SK-N-SH (cell line): ENCODE measurements at places on chromosomes 3 and 15.

DNA sequence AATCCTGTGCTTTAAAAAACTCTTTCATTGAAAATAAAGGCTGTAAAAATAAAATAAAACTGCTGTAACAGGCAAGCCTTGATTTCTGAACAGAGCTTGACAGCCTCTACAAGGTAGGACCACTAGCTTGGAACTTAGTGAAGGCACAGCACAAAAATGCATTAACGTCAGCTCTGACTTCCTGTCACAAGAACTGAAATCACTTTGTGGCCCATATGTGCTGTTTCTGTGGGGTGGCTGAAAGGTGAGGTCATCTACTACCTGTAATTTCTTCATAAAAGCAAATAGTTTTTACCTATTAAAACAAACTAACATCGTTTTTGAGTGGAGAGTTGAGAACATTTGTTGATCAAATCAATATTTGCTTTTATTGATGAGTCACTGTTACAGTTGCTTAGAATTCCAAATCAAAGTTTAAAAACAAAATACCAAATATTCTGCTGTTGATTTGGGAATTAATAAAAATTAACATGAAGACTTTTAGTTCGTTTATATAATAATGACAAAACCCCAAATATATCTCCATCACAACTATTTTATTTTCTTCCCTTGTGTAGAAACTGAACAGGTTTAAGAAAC lies 1034.1 kb downstream of the MCTP2 start:
- no peak for DNase-seq

- peak; percentile 35 for DNase-seq
Measured at GRCh38 chr15:65790694-65791334, 1.3 kb downstream of the DENND4A start.

GRCh38 chr3:15271785-15272381 lies 60.5 kb downstream of the SH3BP5 start:
- DNase-seq = no peak

DNA sequence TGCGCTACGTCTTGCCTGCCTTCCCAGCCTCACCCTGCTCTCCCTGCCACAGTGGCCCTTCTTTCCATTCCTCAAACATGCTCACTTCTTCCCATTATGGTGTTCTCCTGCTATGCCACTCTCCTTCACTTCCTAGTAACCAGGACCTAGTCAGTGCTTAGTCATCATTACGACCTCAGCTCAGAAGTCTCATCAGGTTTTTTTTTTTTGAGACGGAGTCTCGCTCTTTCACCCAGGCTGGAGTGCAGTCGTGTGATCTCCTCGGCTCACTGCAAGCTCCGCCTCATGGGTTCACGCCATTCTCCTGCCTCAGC lies 149.5 kb downstream of the GREM1 start:
- DNase-seq = no peak

- no peak for DNase-seq
Measured at GRCh38 chr15:78800189-78800588, 11.1 kb downstream of the ADAMTS7 start.

GRCh38 chr3:122355612-122356011 lies 27.4 kb downstream of the MIX23 start:
- no peak for DNase-seq

GRCh38 chr15:65757256-65757655 lies 34.8 kb downstream of the DENND4A start:
- DNase-seq = no peak

DNA sequence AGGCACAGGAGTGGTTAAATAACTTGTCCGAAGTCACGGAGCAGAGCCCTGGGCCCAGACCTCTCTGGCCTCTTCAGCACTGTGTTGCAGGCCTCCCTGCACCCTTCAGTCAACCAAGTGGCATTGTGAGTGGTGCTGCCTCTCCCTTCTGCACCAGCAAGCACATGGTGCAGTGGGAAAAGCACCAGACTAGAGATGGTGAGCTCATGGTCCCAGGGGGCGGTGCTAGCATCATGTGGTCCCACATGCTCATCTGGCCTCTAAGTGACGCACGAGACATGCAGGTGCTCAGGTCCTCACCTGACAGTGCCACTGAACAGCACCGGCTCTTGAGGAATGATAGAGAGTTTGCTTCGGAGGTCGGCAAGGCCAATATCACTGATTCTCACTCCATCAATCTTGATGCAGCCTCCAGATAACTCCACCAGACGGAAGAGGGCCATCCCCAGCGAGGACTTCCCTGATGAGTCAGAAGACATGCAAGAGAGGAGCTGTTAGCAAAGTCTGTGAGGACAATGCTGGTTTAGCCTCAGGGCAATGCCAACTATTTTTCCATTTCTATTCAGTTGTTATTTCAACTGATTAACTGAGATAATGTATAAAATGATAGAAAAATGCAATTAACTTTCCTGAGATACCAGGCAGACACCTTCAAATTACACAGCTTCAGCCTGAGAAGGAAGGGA lies 53.1 kb upstream of the PARL start:
- DNase-seq = no peak

- DNase-seq = no peak
Measured at GRCh38 chr3:72488738-72489035, 359.6 kb downstream of the SHQ1 start.

- DNase-seq = no peak
Measured at GRCh38 chr3:108221393-108221792, 831 bp downstream of the IFT57 start.

- DNase-seq = peak; percentile 50
Measured at GRCh38 chr15:88152672-88153071, 103.9 kb downstream of the NTRK3 start.

- peak; percentile 62 for DNase-seq
Measured at GRCh38 chr3:34863485-34863884, 775.8 kb upstream of the ARPP21 start.

DNA sequence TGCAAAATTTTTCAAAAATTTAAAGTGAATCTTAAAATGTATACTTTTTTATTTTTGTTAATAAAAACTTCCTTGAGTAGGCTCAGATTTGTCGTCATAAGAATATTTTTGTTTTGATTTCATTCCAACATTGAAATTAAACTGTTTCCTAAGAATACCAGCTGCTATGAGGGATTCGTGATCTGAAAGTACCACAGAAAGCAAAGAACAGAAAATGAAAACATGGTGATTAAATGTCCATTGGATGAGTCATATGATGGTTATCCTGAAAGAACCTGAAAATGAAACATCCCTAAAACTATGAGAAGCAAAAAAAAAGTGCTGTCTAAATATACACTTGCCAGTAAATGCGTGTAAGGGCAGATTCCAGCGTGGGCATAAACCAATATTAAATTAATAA lies 143.8 kb downstream of the GMNC start:
- no peak for DNase-seq

GRCh38 chr3:78812166-78812565 lies 955.6 kb downstream of the ROBO1 start:
- no peak for DNase-seq

DNA sequence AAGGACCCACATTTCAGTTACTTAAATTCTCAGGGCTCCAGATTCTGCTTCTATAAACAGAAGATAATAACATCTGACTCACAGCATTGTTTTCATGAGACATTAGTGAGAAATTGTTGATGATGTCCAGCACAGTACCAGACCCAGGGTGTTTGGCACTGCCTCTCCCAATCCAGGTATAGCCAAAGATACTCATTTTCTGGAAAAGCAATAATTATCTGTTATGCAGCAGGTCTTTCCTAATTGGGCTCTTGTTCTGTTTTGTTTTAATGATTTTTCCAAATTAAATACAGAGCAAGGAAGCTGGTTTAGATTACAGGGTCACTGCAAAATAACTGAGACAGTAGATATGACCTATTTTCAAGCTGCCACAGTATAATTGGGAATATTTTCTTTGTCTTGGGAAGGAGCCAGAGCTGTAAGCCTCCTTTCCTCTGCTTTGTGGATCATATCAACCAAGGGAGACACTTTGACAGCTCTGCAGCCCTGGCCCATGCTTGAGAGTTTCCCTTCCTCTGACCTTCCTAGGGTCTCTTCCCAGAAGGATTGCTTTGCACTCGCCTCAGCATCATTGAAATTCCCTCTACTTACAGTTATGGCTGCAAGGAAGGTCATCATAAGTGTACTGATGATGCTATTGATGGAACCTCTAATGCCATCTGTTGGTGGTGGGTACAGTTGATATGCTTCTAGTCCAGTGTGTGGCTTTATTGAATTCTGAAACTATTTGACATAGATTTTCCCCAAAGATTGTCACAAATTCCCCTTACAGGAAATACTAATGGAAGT lies 522.4 kb upstream of the ADAMTS9 start:
- peak; percentile 65 for DNase-seq

- DNase-seq = no peak
Measured at GRCh38 chr15:98452238-98452637, 196.1 kb upstream of the IGF1R start.

GRCh38 chr3:284322-284721 lies 87.8 kb downstream of the CHL1 start:
- no peak for DNase-seq

DNA sequence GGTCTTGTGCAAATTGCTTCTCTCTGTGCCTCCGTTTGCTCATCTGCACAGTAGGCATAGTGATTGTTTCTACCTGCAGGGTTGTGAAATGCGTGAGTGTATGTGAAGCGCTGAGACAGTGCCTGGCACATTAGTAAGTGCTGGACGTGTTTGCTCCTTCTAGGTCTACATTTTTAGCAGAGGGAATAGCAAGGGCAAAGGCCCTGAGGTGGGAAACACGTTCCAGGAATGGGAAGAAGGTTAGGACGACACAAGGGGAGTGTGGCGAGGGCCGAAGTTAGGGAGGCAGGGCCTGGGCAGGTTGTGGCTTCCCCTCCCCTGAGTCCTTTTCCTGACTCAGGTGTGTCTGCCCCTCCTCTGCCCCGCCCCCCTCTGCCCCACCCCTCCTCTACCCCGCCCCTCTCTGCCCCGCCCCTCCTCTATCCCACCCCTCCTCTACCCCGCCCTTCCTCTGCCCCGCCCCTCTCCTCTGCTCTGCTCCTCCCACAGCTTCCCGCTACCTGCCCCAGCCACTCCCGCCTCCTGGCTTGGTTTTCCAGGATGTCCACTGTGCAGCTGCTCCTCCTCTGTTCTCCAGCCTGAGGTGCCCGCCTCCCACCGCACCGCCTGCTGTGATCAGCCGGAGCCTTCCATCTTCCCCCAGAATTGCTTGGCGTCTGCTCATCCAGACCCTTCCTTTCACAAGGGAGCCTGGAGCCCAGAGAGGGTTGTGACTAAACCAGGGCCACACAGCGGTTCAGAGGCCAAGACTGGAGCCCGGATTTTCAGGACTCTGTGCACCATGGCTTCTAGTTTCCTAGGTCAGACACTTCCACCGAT lies 31.1 kb upstream of the SMAD6 start:
- DNase-seq = peak; percentile 50

- no peak for DNase-seq
Measured at GRCh38 chr15:98121957-98122356, 161.5 kb downstream of the ARRDC4 start.

DNA sequence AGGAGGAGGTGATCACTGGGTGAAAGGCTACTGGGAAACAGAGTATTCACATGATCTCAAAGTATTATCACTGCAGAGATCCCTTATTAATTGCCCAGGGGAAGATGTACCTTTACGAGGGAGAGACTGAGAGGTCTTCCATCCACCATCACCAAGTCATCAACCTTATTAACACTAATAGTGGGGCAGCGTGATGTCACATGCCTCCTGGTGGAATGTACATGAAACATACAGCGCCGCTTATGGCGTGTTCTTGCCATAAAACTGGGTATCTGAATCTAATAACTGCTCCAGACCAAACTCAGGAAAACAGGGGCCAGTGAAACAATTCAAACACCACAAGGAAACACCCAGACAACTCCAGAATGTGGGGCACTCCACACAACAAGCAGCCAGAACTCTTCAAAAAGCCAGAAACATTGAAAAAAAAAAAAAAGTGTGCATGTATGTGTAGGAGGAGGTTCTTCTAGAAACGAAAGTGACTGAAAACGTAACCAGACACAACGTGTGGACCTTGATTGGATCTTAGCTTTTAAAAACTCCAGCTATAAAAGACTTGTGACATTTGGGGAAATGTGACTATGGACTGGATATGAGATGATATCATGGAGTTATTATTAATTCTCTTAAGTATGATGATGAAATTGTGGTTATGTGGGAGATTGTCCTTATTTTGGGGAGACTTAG lies 4.6 kb downstream of the STIMATE start:
- DNase-seq = no peak

DNA sequence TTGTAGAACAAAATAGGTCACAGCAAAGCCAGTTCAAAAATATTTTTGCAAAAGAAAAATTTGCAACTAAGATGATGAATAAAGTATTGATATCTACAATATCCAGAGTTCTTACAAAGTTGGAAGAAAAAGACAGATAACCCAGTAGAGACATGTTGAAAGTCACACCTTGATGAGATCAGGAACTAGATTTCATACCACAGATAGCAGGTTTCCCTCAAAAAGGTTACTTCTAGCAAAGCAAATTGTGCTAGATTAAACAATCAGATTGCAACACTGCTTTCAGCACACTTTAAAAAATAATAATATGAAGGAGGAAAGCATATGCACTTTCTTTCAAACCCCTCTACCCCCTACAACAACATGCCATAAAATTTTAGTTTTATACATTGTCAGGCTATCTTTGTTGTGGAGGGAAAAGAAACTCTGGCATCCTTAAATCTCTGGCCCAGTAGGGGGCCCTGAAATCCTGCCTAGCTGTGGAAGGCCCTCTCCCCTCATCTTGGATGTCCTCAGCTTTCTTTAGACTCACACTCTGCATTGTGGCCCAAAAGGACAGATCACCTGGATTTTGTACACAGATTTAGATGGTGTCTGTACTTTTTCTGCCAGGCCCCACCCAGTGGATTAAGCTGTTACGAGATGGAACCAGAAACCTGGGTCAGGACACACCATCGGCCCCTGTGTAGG lies 50.9 kb downstream of the CCR3 start:
- no peak for DNase-seq

DNA sequence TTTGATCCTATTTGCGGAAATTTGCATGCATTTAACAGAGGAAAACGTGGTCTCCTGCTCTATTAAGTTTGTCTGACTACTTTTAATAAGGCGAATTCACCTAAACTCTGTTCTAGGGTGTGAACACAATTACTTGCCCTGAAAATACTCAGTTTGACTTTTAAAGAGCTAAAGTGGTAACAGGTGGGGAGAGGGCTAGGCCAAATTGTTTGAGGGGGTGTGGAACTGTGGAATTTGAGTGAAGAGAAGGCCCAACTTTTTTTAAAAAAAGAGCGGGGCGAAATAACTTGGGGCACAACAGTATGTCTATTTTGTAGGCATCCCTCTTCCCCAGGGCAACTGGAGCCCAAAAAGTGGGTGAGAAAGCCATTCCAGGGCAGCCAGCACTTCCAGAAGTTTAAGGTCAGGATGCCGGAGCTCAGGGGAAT lies 580 bp upstream of the FXR1 start:
- DNase-seq = peak; percentile 9

GRCh38 chr3:54062546-54062945 lies 59.8 kb upstream of the CACNA2D3 start:
- no peak for DNase-seq

DNA sequence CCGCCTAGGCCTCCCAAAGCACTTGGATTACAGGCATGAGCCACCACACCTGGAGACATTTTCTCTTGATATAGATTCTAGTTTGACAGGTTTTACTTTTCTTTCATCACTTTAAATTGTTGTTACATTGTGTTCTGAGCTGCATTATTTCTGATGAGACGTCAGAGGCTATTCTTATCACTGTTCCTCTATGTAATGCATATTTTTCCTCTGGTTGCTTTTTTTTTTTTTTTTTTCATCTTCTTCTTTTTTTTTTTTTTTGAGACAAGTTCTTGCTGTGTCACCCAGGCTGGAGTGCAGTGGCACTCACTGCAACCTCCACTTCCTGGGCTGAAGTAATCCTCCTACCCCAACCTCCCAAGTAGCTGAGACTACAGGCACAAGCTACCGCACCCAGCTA lies 41.2 kb downstream of the TRA2B start:
- DNase-seq = no peak

- no peak for DNase-seq
Measured at GRCh38 chr3:72134989-72135451, 350.1 kb upstream of the PROK2 start.
